ENCODE measurements at places on chromosomes 6 and 20. TPM values are rescaled to one million over a fixed set of nuclear protein-coding genes. Genes with fewer than 3 reads are reported as not detected.
A peak's percentile ranks its signal among the peaks of the same experiment; 100 is the strongest.

- peak overlapping the region; percentile 89 for H3K27ac ChIP-seq
- no peaks in the 10 kb centered on the region for H3K27me3 ChIP-seq
- DNase-seq = no peak
- peak overlapping the region; percentile 18 for H3K4me3 ChIP-seq
- peaks cover 7% of the 10 kb centered on the region for H3K4me1 ChIP-seq
Measured at GRCh38 chr6:150632785-150633485, 33.2 kb downstream of the PLEKHG1 start.

GRCh38 chr6:81981812-81982211, 229.3 kb upstream of the TENT5A start:
- no peak for DNase-seq
- H3K27ac ChIP-seq = no peak overlapping the region
- H3K4me3 ChIP-seq = no peak overlapping the region
- H3K36me3 ChIP-seq = no peaks in the 10 kb centered on the region
- no peaks in the 10 kb centered on the region for H3K27me3 ChIP-seq
- no peaks in the 10 kb centered on the region for H3K4me1 ChIP-seq

CBLN4 gene
- not detected for total RNA-seq

DNA sequence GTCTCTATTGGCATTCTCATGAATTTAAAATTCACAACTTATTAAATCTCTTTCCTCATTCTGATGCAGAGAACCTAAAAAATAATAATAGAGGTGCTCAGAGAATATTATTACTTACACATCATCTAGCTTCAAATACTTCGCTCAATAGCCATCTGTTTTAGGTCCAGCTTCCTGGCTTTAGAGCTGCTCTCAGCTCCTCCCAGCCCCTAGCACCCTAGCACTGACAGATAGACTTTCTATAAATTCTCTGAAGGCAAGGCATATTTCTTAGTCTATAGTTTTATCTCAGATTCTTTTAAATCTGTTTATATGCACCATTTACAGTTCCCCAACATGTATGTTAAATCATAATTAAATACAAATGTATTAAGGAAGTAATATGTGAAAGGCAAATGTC, 281.3 kb downstream of the PTPRK start:
- H3K36me3 ChIP-seq = no peaks in the 10 kb centered on the region
- no peak overlapping the region for H3K27ac ChIP-seq
- H3K4me3 ChIP-seq = no peak overlapping the region
- DNase-seq = no peak

GRCh38 chr6:45781890-45782289, 233.8 kb downstream of the CLIC5 start:
- H3K27ac ChIP-seq = no peak overlapping the region
- no peak overlapping the region for H3K4me3 ChIP-seq
- no peaks in the 10 kb centered on the region for H3K36me3 ChIP-seq
- DNase-seq = no peak
- no peaks in the 10 kb centered on the region for H3K27me3 ChIP-seq

- no peaks in the 10 kb centered on the region for H3K4me1 ChIP-seq
- H3K4me3 ChIP-seq = no peak overlapping the region
Measured at GRCh38 chr20:17444091-17444490, 87.1 kb downstream of the BFSP1 start.

DNA sequence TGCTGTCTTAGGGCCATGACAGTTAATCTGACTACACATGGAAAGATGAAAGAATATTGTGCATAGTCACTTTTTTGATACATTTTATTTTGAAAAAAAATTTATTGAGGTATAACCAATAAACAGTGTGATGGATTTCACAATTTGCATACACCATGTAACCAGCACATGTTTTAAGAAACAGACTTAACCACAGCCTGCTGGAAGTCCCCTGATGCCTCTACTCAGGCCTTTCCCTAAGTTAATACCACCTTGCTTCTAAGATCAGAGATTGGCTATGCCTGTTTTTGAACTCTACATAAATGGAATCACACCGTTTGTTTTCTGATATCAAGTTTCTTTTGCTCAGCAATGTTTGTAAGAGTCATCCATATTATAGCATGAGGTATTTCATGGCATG, 136.3 kb downstream of the CFAP61 start:
- no peaks in the 10 kb centered on the region for H3K36me3 ChIP-seq
- no peak for DNase-seq
- H3K27ac ChIP-seq = no peak overlapping the region
- H3K4me3 ChIP-seq = no peak overlapping the region
- no peaks in the 10 kb centered on the region for H3K27me3 ChIP-seq

Measured in Peyer's patch (tissue), 4 donors.